ENCODE measurements at places on chromosomes 13 and 19. TPM values are rescaled to one million over a fixed set of nuclear protein-coding genes. Genes with fewer than 3 reads are reported as not detected.

The CEACAM7 gene
- not detected for total RNA-seq

The KIR3DL1 gene
- not detected for total RNA-seq

The DPF1 gene
- 1.0 TPM for total RNA-seq

GRCh38 chr13:19862481-19863313 is 752 bp downstream of the ZMYM5 start:
- no peak for DNase-seq

DNA sequence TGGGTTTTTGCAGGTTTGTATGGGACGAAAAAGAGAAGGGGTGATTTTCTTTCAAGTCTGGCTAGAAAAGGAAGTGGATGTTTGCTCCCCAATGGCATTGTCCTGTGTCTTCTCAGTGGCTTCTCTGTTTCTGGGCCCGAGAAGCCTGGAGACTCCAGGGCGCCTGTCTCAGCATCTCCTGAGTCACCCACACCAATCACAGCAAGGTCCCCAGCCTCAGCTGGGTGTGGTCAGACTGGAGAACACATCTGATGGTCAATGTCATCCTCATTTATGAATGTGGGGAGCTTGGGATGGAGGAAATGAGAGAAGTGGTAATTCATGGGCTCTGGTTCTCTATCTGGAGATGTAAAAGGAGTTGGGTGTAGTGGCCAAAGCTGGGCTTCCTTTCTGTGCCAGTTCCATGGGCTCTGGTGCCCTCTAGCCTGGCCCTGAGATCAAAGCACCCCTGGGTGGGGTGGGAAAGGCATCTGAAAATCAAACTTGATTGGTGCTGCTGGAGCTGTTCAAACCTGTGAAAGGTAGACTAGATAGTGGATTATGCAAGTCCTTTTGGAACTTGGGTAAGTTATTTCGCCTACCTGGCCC is 13.4 kb downstream of the RASL11A start:
- no peak for DNase-seq

- DNase-seq = no peak
Observed at GRCh38 chr19:3310711-3311110, 55.7 kb upstream of the NFIC start.

DNA sequence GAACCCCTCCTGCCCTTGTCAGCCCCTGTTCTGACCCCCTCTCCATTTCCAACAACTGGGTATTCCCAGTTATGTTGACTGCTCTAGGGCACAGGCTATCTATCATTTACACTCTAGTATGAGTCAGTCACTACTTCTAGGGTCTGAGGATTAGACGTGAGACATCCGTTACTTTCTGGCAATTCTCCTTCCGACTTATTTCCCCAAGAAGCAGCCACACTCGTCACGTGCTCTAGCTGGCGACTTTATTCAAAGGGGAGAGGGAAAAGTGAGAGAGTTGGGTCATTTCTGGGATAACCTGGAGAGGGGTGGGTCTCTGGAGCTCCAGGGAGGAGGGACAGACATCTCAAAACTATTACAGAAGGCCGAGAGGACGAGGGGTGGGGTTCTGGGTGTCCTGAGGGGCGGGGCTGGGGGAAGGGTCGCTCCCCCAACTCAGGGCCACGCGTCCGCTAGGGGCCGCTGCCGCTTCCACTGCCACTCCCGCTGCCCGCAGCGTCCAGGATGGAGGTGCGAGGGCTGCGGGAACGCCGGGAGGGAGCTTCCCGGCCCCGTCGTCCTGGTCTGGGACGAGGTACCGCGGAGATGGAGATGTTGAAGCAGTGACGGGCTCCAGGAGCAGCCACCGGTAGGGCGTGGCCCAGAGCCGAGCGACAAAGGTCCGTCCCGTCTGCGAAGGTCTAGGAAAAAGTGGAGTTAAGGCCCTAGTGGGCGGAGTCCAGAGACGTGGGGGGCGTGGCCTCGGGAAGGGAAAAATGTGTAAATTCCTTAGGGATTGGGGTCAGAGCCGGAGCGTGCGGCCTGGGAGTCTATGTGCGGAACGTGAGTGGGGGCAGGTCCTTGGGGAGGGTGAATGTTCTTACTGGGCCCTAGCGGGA is 8.9 kb downstream of the RTBDN start:
- DNase-seq = no peak

DNA sequence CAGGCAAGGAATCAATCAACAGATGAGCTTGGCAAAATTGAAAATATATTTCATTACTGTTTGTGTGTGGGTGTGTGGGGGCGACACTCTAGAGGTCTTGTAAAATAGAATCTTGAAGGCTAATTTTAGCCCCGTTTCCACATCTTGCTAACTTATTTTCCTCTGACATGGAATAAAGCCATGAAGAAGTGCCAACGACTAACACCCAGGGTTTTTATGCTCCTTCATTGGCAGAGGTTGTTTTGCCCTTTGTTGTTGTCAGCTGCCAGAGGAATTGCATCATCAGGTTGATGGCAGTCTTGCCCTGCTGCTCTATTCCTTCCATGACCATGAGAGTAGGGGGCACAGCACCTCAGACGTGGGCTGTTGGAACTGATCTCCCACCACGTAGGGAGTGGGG is 30.6 kb upstream of the FAM216B start:
- no peak for DNase-seq

GRCh38 chr19:2613507-2614295 is 88.8 kb downstream of the GNG7 start:
- no peak for DNase-seq

GRCh38 chr19:48135411-48135810 is 24.8 kb upstream of the PLA2G4C start:
- no peak for DNase-seq

- no peak for DNase-seq
Observed at GRCh38 chr13:60370343-60370742, 26.7 kb upstream of the TDRD3 start.

DNA sequence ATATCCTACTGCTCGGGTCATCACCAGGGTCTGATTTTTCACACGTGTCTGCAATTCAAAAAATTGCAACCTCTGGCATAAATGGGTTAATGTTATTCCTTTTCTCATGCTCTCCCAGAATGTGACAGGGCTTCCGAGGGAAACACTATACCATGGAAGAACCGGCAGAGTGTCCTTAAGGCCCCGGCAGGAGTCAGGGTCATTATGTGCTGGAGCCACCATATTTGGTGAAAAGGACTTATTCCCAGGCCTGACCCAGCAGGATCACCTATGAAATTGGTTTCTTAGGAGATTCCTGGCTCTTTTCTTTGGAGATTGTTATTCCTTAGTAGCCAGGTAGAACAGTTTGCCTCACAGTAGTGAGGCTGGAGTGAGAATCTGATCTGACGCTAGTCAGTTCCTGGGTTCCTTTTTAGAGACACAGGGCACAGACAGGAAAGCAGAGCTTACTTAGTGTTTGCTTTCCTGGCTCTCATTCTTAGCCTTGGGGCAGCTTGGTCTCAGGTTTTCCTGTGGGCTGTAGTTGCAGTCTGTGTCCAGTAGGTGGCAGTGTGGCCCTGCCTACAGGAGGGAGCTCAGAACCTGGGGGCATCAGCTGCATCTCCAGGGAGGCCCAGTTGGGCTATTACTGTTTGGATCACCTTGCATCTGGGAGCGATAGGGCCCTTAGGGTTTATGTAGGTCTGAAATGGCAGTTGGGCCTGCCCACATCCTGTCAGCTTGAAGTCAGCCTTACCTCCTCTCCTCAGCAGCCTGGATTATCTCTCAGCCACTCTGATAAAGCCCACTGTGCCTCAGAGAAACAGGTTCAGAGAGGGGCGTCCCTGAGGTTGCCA is 12.4 kb downstream of the SNRNP70 start:
- no peak for DNase-seq

All from glomerular endothelial cell (primary cell).